ENCODE measurements at places on chromosomes 12 and 14.

DNA sequence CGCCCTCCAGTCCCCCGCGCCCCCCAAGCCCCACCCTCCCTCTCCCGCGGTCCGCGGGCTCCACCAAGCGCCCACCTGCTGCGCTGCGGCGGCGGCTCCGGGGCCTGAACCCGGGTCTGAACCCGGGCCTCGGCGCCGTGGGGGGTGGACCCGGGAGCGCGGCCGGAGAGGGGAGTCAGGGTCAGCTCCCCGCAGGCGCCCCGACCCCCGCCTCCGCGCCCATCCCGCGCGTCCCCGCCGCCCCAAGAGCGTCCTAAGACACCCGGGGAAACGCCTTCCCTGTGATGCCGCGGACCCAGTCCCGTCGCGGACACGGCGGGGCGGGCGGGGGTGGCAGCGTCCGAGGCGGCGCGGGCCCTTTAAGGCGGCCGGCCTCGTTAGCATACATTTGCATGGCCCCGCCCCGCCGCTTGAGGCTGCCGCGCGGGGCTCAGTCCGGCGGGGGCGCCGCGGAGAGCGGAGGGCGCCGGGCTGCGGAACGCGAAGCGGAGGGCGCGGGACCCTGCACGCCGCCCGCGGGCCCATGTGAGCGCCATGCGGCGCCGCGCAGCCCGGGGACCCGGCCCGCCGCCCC, at the start of gene MMP17:
TSS of gene MMP17 (plus strand) at position 433 of the 574 bp plus-strand sequence. CDS start at position 535, 102 bp downstream.
- DNase-seq = no peak

DNA sequence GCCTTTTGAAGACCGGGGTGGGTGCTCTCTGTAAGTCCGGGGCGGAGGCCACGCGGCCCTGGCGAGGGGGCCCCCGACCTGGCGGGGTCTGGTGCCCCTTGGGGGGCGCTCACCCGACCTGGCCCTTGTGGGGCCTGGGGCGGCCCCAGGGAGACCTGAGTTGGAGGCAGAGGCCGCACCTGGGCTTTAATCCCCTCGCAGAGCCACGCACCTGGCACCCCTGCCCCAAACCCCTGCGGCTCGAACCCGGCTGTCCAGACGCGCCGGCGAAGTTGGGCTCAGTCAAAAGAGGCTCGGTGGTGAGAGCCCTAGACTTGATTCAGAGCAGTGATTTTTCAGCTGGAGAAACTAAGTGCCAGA, 267 bp downstream of the CFAP251 start:
- DNase-seq = no peak

- no peak for DNase-seq
Observed at GRCh38 chr12:78293059-78293686, 462.5 kb downstream of the NAV3 start.

GRCh38 chr14:80213602-80214001, 2.3 kb upstream of the DIO2 start:
- DNase-seq = no peak

GRCh38 chr12:79841248-79841877, 93.5 kb downstream of the PPP1R12A start:
- DNase-seq = no peak

GRCh38 chr12:81692008-81692407, 67.1 kb downstream of the PPFIA2 start:
- no peak for DNase-seq
